Thyroid gland (tissue), 4 donors: ENCODE measurements at places on chromosomes 1 and 21. TPM values are rescaled to one million over a fixed set of nuclear protein-coding genes. Genes with fewer than 3 reads are reported as not detected.

GRCh38 chr1:53250325-53250724, 12.0 kb upstream of the MAGOH start:
- no peak for DNase-seq

MAP1LC3C gene
- total RNA-seq = 4.2 TPM

GRCh38 chr21:45892916-45893739, 88.4 kb upstream of the COL6A1 start:
- DNase-seq = no peak

HPDL gene
- total RNA-seq = 3.5 TPM

DNA sequence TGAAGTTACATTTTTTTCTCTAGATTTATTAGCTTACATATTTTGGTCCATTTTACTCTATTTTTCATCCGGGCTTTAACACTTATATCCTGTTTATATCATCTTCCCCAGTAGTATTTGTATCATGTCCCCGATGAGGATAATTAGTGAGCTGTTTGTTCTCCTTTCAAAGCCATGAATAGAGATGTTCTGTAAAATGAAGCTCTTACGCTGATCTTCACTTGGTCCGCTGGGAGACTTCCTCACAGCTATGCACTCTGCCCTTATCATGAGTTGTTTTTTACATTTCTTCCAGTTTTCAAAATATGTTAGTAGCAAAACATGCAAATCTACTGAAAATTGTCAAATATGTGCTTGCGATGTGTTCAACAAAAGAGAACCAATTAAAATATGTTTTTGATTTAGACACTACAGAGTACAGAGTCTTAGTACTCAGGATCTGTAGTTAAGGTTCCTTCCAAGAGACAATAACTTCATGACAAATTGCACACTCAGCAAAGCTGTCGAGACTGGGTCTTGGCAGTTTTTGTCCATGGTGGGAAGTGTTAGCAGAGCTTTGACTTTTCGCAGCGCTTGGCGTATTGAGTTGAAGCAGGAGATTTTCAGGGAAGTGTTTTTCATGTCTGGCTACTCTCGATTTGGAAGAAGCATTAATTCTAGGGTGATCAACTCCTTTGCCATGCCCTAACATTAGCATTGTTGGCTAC, 292.0 kb upstream of the ADAMTS5 start:
- DNase-seq = no peak

MRPL9 gene
- total RNA-seq = 66.5 TPM
